ENCODE measurements at places on chromosomes 6 and 20.

DNA sequence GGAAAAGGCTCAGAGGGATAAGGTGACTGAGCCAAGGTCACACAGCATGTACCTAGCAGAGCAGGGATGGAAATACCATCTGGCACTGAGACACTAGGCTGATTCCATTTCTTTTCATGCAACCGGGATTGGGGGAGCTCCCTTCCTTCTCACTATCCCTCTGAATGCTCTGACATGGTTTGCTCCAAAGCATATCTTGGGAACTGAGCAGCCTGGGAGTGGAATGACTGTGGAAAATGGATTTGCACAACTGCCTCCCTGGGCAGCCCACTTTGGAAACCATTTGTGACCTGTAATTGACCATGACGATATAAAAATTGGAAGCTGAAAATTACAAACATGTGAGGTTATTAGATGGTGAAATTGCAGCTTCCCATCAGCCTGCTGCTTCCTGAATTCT lies 309.0 kb upstream of the CHD6 start:
- no peak for DNase-seq

DNA sequence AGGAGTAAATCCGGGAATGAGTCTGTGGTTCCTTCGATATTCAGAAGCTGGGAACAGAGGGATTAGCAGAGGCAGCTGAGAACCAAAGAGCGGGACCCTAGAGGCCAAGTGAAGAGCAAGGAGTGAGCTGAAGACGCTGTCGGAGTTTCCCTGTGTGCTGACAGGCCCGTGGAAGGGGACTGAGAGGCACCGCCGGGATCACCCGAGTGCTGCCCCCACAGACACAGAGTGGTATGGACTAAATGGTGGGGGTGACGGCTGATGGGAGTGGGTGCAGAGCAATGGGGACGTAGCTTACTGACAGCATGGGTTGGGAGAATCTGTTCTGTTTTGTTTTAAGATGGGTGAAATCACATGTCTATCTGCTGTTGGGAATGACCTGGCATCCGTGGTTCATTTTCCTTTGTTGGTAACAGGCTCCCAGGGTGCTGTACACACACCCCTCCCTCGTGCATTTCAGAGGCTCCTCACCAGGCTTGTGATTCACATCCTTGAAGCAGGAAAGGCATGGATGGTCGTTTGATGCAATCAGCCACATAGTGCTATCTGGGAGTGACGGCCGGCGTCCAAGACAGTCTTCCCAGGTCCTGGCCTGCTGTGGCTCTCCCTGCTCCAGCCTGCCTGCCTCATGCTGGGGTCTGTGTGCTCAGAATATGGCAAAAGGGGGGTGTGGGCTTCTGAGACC lies 97.4 kb downstream of the THBS2 start:
- DNase-seq: no peak

DNA sequence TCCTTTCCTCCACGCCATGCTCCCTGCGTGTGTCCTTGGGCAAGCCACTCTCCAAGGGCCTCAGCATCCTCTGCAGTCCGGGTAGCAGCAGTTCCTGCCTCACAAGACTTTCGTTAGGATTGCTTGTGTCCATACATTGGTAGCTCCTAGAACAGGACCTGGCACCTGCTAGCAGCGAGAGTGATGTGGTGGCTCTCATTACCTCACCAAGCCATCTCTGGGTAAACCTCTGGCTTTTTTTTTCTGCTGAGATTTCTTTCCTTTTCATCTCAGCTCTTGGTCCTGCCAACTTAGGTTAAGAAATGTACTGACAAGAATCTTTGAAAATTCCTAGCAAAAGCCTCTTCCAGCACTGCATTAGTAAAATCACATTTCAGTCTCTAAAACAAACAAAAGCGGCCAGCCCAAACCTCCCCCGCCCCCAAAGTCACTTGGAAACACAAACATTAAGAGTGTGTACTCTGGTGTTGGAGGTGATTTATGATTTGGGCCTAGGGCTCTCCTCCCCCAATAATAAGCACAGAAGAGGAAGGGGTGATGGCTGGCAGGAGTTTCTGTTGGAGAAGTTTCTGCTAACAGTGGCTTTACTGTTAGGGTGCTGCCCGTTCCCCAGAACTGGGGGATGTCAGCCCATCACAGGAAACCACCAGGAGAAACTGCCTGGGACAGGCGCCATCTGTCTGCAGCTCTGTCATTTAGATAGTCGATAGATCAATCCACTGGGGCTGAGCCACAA lies 199.2 kb downstream of the CD83 start:
- DNase-seq: no peak

GRCh38 chr6:132268209-132268608 lies 133.1 kb downstream of the MOXD1 start:
- no peak for DNase-seq

GRCh38 chr6:8166156-8166555 lies 63.8 kb upstream of the EEF1E1 start:
- no peak for DNase-seq

DNA sequence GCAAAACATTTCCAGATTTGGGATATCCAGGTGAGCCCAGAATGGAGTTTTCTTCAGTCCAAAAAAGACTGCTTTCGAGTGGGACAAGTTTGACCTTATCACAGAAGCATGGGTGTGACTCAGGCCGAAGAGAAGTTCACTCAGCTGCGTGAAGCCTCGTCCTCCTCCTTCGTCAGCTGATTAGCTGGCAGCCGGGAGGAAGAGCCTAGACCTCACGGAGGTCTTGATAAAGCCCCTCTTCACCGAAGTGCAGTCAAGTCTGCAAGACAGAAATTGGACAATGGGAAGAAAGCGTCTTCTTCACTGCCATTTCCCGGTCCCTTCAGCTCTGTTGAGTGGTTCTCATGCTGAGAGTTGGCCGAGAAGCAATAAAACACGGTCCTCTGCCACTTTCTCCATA lies 363.9 kb downstream of the TAF4 start:
- no peak for DNase-seq

DNA sequence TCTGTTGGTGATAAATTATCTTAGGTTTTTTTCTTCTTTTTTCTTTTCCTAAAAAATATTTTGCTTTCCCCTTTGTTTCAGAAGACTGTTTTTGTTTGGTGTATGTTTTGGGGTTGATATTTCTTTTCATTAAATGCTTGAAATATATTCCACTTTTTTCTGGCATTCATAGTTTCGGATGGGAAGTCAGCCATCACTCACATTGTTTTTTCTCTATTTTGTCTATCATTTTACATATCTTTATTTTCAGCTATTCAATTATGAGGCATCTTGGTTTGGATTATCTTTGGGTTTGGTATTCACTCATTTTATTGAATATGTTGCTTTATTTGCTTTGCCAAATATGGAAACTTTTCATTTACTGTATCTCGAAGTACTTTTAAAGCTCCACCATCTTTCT lies 600.5 kb upstream of the EYS start:
- DNase-seq: no peak

DNA sequence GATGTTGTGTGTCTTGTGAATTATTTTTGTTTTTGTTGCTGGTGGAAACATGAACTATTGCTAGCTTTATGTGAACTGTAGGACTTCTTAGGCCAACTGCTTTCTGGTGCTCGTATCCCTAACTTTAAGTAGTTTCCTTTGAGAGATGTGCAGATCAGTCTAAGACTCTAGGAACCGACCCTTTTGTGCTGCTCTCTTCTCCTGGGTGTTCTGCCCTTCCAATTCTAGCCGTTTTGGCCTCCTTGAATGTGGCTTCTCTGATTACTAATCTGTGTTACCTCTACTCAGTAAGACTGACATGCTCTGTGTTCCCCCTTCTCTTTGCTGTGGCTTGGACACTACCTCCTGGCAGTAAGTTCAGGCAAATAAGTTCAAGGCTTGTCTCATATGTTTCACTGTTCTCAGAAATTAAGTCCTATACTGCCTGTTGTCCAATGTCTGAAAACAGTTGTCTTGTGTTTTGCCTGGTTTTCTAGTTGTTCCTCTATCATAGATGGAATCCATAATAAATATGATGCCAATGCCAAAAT lies 58.0 kb downstream of the FOXO3 start:
- DNase-seq: no peak

GRCh38 chr6:33672808-33673207 lies 38.7 kb downstream of the UQCC2 start:
- DNase-seq: no peak

GRCh38 chr20:46767127-46767761 lies 57.8 kb downstream of the SLC2A10 start:
- no peak for DNase-seq

DNA sequence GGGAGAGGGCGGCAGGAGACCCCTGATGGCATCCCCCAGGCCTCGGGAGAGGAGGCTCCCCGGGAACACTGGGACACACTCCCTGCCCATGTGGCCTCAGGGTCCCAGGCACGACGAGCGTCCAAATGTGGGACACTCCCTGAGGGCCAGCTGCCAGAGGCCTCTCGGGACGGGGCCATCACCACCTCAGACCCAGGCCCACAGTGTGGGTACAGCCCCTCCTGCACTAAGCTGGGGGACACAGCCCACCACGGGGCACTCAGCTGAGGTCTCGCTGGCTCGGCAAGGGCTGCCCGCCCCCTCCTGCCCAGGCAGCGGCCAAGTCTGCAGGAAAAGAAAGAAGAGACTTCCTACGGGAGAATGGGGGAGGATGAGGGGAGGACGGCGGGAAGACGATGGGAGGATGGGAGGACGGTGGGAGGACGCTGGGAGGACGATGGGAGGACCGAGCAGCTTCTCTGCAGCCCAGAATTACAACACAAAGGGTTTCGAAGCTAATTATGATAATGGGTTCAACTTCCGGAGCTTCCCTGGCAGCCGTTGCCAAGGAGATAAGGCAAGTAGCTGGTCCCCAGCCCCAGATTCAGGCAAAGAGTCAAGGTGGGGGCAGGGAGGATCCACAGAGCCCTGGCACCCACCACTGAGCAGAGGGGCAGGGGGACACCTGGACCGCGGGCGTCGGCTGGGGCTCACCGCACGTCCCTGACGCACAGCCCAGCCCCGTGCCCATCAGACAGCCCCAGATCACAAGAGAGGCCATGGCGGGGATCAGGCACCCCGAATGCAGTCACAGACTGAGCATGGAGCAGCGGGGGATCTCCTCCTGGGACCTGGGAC lies 17.5 kb downstream of the KCNQ2 start:
- no peak for DNase-seq

DNA sequence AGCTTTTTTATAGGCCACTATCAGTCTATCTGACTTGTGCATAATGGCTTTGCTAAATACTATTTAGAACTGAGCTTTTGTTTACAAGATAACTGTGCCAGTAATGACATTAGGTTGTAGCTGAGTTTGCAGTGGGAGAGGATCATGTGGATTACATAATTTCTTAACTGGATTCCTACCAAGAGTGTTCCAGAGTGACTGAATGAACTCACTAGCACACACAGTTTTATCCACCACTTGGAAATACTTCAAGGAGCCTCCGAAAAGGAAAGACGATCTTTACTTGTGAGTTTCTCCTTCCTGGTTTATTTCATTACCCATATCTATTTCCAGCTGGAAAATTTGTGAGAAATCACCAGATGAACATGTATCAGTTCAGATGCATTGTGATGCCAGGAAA lies 10.9 kb upstream of the SYNE1 start:
- no peak for DNase-seq

DNA sequence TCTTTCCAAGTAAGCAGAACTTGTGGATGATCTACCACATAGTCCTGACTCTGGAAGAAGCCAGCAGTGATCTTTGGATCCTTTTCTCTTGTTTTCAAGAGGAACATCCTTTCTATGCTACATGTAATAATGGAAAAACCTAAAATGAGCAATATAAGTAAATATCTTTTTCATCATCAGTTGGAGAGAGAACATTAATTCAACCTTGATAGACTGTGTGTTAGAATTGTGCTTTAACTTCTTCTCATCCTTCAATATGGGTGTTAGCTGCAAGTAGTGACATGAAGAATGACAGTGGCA lies 65.6 kb upstream of the IFNGR1 start:
- DNase-seq: no peak

DNA sequence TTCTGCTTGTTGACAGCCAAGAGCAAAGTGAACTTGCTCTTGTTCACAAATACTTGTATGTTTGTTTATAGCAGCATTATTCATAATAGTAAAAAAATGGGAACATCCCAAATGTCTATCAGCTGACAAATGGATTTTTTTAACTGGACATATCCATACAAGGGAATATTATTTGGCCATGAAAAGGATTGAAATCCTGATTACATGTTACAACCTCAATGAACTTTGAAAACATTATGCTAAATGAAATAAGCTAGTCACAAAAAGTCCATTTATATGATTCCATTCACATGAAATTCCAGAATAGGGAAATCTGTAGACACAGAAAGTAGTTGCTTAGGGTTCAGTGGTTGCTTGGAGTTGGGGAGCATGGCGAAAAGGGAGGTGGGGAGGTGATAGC lies 28.4 kb upstream of the BAG2 start:
- DNase-seq: no peak

- no peak for DNase-seq
Observed at GRCh38 chr6:52375780-52376556, 14.0 kb downstream of the PAQR8 start.

DNA sequence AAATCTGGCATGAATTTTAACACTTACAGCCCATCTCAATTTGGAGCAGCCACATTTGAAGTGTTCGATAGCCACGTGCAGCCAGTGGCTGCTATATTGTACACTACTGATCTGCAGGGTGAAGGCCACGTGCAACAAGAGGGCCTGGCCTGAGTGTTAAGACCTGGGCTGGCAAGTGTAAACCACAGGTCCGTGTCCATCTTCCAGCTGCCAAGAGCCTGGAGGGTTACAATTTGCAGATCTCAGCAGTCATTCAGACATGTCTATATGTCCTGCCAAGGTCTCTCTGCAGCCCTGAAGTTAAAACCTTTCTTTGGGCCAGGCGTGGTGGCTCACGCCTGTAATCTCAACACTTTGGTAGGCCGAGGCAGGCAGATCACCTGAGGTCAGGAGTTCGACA lies 14.1 kb downstream of the SGK2 start:
- DNase-seq: no peak

DNA sequence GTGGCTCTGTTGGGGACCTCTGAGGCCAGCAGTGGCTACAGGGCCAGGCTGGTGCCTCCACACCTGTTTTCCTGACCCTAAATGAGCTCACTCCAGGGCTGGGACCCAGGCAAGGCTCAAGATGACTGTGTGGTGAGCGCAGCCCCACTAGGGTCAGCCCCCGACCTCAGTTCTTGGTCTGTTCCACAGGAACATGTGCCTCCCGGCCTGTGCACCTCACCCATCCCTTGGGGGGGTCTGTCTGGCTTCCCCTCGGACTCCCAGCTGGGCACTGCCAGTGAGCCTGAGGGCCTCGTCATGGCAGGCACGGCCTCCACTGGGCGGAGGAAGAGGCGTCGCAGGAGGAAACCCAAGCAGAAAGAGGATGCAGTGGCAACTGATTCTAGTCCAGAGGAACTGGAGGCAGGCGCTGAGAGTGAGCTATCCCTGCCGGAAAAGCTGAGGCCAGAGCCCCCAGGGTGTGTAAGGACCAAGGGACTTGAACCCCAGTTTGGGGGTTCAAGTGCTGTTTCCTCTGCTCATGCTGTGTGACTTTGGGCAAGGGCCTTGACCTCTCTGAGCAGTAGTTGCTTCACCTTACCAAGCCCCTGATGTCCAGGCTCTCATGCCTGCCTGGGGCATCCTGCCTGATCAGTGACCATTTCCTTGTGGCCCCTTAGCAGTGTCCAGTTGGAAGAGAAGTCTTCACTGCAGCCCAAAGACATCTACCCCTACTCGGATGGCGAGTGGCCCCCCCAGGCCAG lies 8.0 kb downstream of the LPIN3 start:
- DNase-seq: no peak

Measured in activated T-cell treated with anti-CD3 and anti-CD28 coated beads for 1 hour (primary cell).